ENCODE measurements at places on chromosomes 1 and 21.
A peak's percentile ranks its signal among the peaks of the same experiment; 100 is the strongest.

DNA sequence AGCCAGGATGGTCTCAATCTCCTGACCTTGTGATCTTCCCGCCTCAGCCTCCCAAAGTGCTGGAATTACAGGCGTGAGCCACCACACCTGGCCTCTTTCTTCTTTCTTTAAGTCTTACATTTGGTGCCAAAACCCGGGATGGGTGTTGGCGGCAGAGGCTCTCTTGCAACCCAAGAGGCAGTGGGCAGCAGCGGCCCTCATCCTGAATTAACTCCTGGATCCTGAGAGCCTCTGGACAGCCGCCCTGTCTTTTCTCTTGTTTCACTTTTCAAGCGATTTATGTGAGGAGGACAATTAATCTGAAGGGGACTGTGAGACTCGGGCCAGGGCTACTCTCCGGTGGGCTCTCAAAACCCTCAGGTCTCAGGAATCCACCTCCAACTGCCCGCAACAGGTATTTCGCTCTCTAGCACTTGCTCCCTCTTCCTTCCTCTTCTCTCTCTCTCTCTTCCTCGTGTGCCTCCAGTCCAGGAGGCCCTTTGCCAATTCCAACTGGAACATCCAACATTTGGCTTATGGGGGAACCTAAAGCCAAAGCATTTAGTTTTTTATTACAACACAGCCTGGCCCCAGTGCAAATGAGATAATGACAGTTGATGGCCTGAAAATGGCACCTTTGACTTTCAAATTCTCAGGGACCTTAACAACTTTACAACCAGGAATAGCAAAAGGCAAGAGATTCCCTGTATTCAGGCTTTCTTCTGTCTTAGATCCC, 18.1 kb upstream of the SLC2A5 start:
- no peak for DNase-seq

GRCh38 chr1:12618661-12618964, 603 bp upstream of the DHRS3 start:
- DNase-seq, result peak; percentile 58

DNA sequence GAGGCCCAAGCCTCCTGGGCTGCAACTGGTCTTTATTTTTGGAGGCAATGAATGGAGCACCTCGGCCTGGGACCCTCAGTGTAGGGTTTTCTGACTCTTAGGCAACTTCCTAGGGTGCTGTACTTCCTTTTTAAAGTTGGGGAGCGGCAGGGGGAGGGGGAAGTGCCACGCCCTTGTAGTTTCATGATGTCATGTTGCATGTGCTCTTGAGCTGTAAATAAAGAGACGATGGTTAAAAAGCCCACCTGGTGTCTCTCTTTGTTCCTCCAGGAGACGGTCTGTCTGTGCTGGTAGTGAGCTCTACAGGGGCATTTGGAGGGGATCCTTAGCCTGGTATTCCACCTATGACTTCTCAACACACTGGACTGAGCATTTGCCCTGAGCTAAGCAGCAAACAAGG, 10.3 kb upstream of the AGTRAP start:
- no peak for DNase-seq

GRCh38 chr1:172951730-172952365, 98.9 kb downstream of the TNFSF18 start:
- no peak for DNase-seq

DNA sequence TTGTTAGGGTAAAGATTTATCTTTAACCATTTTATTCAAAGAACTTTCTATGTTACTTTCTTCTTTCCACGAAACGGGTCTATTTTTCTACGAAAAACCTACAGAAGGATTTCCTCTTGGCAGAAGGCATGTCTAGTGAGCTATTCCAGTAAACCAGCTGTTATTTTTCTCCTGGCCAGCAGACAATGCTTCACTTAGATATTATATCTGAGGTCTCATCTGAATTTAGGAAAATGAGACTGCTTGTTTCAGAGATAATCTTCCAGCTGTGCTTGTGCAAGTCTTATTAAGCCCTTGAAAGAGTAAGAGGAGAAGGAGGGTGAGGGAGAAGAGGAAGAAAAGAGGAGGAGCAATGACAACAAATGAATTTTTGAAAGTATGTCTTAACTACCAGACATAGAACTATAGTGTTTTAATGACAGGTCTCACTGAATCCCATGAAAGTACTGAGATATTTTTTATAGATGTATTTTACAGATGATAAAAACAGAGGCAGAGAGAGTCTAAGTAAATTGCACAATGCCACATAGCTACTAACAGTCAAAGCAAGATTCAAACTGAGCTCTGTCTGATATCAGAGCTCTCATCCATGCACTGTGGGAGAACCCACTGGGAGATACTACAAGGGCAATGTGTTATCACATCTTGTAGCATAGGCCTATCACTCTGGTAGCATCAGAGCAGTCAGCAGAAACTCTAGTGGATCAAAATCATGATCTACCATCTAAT, 54.6 kb upstream of the SAMSN1 start:
- DNase-seq, result no peak

DNA sequence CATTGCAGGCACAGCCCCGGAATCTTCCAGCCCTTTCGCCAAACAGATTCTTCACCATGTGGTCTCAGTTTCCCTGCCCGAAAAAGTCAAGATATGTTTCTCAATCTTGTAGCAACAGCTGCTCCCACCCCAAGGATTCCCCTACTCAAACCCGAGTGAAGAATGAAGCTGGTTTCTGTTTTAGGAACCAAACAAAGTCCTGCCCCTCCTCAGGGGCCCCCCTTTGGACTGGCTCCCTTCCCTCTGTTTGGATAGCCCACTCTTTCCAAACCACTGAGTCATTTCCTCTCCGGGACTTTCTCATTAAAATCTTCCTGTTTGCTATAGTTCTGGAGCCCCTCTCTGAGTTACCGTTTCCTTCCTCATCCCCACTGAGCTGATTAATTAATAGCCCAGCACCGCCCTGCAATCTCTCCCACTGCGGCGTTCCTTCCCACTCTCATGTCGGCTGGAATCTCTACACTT, 100.9 kb downstream of the TSEN15 start:
- peak; percentile 13 for DNase-seq

DNA sequence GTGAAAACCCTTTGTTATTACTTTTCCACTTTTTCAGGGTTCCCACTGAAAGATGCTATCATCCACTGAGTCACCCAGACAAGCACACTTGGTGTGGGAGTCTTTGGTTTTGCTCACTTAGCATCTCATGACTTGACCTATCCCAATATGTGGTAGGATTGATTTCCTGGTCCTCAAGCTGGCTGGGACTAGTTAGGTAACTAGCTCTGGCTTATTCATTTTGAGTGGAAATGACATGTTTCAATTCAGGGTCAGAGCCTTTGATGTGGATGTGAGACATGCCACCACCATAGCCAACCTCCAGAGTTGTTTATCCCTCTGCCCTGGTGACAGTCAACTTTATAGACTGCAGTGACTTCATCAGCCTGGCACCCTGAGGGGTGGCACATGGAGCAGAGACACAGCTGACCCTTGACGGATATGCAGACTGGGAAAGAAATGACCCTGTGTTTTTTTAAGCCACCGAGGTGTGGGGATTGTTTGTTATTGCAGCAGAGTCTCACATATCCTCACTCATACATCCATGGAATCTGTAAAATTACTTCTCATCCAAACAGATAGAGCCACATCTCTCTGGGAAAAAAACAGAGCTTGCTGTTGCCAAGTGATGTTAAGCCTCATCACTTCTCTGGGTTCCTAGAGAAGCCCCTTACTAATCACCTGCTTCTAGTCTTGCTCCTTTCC, 699.9 kb downstream of the MATN1 start:
- no peak for DNase-seq
